ENCODE measurements at places on chromosomes 6 and 20.

DNA sequence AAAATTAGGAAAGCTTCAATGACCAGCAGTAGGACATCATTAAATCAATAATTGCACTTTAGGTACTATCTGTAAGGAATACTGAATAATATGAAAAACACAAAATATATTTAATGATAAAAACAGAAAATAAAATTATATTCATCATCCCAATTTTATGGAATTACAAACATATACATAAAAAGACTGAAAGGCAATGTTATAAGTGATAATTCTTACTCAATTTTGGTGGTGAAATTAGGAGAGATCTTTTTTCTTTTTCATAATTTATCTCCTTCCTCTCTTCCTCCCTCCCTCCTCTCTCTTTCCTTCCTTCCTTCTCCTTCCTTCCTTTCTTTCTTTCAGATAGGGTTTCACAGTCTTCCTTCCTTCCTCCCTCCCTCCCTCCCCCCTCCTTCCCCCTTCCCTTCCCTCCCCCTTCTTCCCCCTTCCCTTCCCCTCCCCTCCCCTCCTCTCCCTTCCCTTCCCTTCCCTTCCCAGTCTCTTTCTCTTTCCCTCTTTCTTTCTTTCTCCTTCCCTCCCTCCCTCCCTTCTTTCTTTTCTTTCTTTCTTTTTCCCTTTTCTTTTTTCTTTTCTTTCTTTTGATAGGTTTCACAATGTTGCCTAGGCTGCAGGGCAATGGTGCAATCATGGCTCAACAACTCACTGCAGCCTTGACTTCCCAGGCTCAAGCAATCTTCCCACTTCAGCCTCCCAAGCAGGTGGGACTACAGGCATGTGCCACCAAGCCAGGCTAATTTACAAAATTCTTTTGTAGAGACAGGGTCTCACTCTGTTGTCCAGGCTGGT, 36.8 kb downstream of the RSPH3 start:
- no peak for DNase-seq

DNA sequence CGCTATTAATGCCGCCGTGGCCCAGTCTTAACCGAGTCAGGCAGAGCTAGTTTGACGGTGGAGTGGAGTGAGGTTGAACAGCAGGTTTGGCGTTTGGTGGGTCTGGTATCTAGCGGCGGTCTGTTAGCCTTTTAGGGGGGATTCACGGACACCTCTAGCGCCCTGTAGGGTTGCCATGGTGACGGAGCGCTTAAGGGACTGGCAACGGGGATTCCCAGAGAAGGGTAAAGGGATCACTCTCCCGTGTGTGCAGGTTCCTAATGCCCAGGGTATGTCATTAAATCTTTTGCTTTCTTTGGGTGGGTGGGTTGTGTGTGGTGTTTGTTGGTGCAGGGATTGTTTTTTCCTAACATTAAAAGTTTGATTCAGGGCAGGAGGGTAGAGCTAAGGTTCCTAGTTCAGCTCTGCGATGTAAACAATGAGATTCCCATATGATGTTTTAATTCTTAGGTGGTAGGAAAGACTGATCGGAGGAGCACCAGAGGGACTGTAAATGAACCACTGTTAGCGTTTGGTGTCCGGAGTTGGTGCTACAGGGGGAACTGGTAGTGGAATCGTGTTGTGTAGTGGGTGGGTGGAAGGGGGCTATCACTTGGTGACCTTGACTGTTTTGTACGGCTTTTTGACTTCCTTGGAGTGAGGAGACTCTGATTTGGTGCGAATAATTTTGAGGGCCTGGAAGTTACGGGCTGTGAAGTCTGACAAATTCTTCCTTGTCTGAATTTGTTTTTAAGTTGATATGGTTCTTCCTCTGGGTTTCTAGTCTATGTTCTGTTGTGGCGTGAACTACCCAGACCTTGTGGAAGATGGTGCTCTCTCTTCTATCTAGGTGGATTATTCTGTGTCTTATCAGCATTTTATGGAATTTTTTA, 5.0 kb downstream of the BRD2 start:
- no peak for DNase-seq

DNA sequence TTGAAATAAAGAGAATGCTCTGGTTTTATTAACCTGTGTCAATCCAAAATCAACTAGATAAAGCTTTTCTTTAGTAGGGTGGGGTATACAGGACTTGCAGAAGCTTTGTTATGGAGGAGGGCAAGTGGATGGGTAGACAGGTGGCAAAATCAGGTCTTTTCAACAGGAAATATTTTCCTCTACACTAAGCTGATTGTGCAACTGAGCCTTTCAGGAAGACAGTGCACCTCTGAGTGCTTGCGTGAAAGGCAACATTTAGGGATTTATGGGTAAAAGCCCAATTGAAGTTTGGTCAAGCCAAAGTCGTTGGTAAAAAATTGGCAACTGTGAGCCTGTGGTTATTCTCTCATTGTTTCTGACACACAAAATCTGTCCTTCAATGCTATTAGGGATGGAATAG, 23.8 kb upstream of the TUBB2A start:
- no peak for DNase-seq

GRCh38 chr6:109303640-109304283, 78.5 kb downstream of the CD164 start:
- DNase-seq: no peak

- no peak for DNase-seq
Observed at GRCh38 chr6:48177786-48178185, 66.8 kb upstream of the PTCHD4 start.

GRCh38 chr6:24743944-24744335, 25.0 kb upstream of the C6orf62 start:
- DNase-seq: no peak

- DNase-seq: no peak
Observed at GRCh38 chr6:43702171-43702533, 14.6 kb upstream of the MRPS18A start.

Measured in RCC 7860 (cell line).